SHP77 (cell line): ENCODE measurements at places on chromosomes 5 and 9.

DNA sequence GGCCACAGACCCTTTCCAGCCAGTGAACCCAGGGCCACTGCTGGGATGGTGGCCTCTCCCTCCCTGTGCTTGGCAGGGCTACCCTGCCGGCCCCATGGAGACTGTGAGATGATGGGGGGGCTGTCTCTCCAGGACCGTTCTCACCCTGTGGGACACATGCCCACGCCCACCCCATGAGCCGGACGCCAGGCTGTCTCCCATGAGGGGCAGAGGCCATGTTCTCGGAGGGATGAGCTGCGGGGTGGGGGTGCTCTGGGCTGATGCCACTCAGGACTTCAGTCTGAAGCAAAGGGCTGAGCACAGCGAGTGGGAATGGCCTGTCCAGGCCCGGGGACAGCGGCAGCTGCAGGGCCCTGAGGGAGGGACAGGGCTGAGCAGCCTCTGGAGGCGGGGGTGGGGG, 88.9 kb downstream of the KCNT1 start:
- DNase-seq, result no peak

DNA sequence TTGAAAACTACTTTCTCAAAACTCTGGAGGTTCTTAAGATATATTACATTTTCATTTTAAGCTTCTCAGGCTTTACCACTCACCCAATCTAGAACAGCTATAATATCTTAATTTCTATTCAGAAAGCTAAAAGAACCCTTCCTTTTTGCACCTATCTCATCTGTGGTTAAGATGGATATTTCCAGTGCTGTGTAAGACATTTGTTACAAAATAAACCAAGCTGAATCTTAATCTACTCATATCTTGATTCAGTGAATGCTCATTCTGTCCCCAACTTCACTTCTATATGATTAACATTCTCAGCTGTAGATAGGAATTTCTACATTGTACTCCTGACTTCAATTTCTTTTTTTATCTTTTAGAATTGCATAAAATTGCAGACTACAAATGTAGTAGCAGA, 15.0 kb downstream of the ABHD17B start:
- no peak for DNase-seq

DNA sequence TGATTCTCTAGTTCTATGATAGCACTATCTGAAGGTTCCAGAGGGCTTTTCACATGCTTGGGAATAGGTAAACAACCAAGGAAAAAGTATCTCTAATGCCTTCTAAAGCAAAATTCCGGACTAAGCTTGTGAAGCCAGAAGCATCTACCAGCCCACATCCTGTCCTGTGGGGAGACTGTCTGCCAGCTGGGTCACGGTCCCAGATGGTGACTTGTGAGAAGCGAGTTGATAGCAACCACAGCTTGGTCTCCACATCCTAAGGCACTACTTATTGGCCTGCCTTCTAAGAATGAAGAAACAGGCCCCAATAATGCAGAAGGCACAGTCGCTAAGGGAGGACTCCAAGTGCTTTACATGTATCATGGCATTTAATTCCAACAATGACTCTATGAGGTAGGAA, 184.1 kb upstream of the ADRA1B start:
- no peak for DNase-seq

- no peak for DNase-seq
Measured at GRCh38 chr5:138274189-138274853, at the start of gene GFRA3. Gene GFRA3 (minus strand): TSS chr5:138274621. CDS start chr5:138274424, 197 bp downstream.

DNA sequence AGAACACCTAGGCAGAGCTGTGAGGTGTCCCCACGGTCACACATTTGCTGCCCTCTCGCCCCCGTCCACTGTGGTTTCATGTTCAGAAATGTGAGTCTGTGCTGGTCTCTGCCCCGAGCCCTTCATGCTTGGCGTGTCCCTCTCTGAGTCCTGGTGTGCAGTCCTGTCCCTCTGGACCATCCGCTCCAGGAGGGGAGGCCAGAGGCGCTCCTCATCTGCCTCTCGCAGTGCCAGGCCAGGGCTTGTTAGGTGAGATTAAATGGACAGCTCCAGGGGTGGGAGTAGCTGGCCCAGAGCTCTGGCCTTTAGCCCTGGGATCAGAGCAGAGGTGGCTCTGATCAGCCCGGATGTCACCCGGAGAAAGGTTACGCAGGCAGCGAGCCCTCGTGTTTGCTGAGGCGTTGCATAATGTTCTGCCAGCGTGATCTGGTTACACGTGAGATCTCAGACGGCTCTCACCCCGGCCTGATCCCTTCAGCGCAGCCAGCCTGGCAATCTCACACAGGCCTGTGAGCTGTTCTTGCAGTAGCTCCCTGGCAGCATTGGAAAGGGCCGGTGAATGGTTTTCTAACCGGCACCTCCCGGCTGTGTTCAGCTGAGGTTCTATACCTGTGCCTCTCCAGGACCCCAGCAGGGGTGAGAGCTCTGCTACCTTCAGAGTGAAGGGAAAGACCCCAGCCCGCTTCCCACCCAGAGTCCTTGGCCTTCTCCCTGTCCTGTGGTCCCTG, 24.5 kb downstream of the PTGES2 start:
- DNase-seq, result peak; percentile 58

- DNase-seq, result no peak
Measured at GRCh38 chr9:116692616-116693015, 5.5 kb downstream of the TRIM32 start.

DNA sequence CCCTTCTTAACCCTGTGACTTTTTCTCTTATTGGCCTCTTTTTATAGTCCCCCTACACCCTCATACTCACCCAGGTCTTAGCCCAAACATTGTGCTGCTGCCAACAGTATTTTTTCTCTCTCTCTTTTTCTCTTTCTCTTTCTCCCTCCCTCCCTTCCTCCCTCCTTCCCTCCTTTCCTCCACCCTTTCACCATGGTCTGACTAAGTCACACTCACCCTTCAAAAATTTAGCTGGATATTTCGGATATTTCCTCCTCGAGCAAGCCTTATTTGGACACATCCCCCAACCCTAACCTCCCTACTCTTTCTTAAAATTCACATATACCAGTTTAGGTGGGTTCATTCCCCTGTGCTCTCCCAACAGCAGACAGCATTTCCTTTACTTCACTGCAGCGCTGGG, 64.7 kb downstream of the FGF1 start:
- no peak for DNase-seq

- DNase-seq, result no peak
Measured at GRCh38 chr9:28064241-28064815, 491.0 kb upstream of the C9orf72 start.

DNA sequence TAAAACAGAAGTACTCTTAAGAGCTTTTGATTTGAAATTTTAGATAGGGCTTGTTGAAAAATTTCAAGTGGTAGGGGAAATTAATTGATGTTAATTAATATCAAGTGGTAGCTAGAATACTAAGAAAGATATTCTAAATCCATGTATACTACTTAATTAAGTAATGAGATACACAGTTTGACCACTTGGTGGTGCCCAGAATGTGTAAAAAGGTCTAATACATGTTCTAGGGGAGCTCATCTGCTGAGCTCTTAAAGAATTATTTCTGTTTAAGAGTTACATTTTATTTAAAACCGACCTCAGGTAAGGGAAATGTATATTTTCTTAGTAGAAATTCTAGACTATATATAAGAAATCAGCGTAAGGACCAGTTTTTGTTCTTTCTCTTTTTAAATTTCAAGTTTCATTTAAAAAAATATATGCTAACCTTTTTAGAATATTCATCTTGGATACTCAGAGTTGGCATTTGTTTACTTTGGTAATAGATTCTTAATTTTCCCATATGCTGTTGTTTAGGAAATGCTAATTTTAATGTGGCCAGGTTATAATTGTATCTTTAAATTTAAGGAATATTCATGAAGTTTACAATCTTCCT, 61.5 kb downstream of the LNPEP start:
- peak; percentile 10 for DNase-seq

DNA sequence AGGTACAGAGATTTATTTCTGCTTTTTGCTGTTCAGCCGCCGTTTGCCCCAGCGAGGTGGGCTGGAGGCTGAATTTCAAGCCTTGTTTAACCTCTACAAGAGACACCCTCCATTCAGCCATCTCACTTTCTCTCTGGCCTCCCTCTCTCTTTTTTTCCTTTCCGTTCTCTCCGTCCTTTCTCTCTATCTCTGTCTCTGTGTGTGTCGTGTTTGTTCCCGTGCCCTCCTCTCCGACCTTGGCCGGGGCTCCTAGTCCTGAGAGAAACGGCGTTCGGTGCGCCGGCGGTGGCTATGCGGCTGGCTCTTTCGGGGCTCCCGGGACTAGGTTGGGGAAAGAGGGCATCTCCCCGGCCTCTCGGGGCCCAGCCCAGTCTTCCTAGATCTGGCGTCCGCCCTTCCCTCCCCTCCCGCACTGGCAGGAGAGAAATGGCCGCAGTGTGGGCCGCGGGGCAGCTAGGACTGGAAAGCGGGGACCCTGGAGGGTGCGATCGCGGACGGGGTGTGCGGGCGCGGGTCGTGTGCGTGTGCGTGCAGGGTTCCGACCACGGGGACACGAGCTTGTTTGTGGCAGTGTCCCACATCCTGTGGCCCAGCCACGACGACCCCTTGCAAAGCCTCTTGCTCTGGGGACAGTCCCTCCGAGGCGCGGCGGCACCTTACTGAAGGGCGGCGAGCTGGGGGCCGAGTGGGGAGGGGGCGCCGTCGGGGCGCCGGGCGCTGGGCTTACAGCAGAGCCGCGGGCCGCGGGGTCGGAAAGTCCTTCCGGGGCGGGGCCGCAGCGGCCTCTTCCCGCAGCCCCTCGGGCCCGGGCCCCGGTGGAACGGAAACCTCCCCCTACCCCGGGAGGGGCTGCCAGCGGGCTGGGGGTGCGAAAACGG, 5.7 kb downstream of the LHX2 start:
- DNase-seq, result no peak

- DNase-seq, result no peak
Measured at GRCh38 chr9:110148384-110148783, 59.6 kb downstream of the C9orf152 start.

DNA sequence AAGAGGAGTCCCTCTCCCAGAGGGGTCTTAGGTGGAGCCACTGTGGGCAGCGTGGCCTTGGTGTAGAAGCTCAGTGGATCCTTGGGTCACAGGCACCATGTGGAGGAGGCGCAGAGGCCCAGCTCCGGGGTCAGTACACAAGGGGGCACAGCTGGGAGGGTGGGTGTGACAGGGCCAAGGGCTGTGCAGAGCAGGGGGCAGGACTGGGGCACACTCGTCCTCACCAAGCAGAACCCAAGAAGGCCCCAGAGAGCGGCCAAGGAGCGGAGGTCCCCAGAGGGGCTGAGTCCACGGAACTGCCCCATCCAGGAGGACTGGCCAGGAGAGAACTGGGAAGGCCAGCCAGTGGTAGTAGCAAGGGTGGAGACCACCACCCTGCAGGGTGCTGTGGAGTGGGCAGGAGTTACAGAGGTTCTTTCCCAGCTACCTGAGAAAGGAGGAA, 2.5 kb upstream of the LPCAT1 start:
- no peak for DNase-seq

DNA sequence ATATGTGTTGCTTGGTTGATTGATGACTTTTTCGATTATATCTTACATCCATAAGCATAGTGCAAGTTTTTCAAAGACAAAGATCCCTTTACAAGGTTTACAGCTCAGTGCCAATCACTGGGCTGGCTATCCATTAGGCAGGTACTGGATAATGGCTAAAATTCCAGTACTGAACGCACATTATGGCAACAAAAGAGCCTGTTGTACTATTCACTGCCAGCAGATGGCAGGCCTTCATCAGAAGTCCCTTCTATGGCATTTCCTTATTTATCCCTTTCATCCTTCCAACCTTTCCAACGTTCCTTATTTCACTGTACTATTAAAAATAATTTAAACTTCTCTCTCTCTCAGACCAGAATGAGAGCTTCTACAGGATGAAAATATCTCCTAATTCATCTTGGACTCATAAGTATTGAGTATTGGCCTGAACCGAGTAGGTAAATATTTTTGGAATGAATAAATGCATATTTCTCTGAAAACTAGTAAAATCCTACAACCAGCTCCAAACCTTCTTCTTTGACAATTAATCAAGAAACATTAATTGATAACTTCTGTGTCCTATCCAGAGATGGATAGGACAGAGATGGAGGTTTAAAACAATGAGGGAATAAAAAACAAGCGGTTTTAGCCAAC, 6.7 kb upstream of the WNT8A start:
- peak; percentile 27 for DNase-seq

GRCh38 chr5:97838214-97838613, 655.2 kb upstream of the RIOK2 start:
- no peak for DNase-seq

- DNase-seq, result no peak
Measured at GRCh38 chr5:175564716-175565115, 86.4 kb downstream of the SFXN1 start.

- no peak for DNase-seq
Measured at GRCh38 chr9:77883133-77883532, 148.5 kb downstream of the GNAQ start.

GRCh38 chr5:87836696-87837095, 424.0 kb upstream of the CCNH start:
- DNase-seq, result no peak

DNA sequence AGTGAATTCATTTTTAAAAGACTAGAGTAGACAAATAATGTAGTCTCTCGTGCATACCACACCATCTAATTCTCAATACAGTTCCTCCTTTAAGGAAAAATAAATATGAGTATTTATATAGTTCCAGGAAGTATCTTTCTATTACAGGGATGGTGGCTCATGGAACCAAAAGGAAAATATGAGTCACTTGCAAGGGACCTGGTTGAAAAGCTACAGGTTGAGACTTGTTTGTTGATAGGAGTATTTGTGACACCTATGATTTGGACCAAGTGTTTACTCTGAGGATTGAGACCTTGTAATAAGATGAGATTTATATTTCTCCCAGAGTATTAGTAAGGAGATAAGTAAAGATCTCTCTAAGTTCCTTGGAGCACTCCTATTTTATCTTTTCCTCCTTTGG, 67.4 kb downstream of the CDO1 start:
- no peak for DNase-seq

- no peak for DNase-seq
Measured at GRCh38 chr5:81495286-81495685, 101.4 kb upstream of the ACOT12 start.

- no peak for DNase-seq
Measured at GRCh38 chr5:138523406-138523805, 19.6 kb downstream of the ETF1 start.

- DNase-seq, result no peak
Measured at GRCh38 chr5:111902436-111902835, 145.4 kb upstream of the NREP start.

DNA sequence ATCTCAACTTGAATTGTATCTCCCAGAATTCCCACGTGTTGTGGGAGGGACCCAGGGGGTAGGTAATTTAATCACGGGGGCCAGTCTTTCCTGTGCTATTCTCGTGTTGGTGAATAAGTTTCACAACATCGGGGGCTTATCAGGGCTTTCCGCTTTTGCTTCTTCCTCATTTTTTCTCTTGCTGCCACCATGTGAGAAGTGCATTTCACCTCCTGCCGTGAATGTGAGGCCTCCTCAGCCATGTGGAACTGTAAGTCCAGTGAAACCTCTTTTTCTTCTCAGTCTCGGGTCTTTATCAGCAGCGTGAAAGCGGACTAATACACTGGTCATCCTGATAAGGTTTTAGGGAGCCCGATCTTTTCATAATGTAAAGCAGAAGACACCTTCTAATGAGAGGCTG, 687.0 kb upstream of the FTMT start:
- DNase-seq, result no peak

GRCh38 chr9:137882506-137882821, 4.9 kb downstream of the CACNA1B start:
- DNase-seq, result no peak

GRCh38 chr5:93926831-93927620, 185.6 kb upstream of the POU5F2 start:
- no peak for DNase-seq
